ENCODE measurements at places on chromosomes 11 and 22. TPM values are rescaled to one million over a fixed set of nuclear protein-coding genes. Genes with fewer than 3 reads are reported as not detected.

The CHEK1 gene
- 2.2 TPM for total RNA-seq

The PLAAT2 gene
- 0.64 TPM for total RNA-seq

The GAB2 gene
- 65.1 TPM for total RNA-seq

The PHLDA2 gene
- 6.8 TPM for total RNA-seq

DNA sequence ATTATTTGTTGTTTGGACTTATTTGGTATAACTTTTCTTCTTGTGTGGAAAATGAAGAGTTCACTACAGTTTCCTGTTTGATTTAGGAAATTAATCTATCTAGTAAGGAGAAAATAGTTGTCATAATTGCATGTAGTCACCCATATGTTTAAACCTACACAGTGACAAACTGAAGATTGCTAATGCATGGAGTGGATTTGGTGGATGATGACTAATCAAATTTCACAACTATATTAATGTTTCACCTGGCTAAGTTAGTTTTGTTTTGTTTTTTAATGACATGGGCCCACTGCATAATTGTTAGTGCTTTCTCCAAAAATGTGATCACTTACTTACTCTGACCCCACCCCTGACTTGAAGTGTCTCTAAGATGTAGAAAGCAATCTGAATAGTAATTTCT, 170.6 kb downstream of the DYNC2H1 start:
- DNase-seq: no peak

DNA sequence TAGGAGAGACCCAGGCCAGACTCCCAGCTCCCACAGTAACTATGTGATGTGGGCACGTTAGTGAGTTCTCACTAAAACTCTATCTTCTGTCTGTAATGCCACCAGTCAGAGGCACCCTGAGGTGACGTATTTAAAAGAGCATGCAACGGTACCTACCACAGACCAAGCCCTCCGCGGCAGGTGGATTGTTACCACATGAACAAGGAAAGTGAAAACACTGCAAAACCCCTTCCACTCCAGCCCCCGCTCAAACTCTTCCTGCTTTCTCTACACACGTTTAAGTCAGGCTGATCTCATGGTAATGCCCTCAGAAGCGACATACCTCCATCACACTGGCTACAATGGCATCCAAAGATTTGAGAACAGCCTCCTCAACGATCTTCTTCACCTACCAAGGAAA, 36.7 kb downstream of the SERPIND1 start:
- peak; percentile 60 for DNase-seq

DNA sequence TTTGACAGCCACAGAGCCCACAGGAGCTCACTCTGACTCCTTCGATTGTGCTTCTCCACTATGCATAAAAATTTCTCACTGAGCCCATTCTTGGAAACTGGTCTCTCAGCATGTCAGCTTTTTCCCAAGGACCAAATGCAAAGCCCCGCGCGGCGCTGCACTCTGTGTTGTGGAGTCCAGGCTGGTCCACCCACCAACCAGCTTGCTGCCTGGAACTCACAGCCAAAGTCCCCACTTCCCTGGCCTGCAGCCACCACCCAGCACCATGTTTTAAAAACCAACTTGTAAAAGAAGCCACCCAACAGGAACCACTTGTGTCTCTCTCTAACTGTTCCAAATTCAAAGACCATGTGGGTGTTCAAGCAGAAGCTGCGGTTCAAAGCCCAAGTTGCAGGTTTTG, 124.4 kb downstream of the SPATA19 start:
- no peak for DNase-seq

DNA sequence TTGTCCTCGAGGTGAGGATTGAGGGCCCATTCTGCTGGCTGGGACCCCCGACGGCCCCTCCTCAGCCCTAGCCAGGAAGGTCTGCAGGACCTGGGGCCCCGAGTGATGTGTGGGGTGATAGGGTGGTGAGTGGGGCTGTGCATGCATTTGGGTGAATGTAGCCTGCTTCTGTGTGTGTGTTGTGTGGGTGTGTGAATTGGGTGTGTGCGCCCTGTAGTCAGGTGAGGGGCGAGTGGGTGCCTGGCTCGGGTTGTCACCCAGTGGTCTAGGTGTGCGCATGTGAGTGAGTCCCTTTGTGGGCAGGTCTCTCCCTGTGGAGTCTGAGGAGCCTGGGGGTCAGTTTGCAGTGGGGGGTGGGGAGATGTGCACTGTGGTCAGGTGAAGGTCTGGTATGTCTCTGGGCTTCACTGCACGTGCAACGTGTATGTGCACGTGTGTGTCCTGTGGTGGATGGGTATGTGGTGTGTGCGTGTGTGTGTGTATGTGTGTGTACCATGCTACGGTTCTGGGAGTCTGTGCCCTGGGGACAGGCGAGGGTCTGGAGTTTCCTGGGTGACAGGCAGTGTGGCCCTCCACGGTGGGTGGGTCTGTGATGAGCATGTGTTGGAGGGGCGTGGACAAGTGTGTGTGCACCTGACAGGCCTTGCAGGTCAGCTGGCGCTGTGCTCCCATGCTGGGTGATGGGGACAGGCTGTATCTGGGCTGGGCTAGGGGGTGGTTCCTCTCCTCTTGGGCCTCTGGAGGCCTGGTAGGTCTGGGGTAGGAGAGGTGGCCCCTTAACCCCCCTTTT, 1.0 kb downstream of the TMEM151A start:
- no peak for DNase-seq
